ENCODE measurements at places on chromosomes 4 and X.

- peaks cover 7% of the 10 kb centered on the region for H3K36me3 ChIP-seq
- H3K4me1 ChIP-seq: no peaks in the 10 kb centered on the region
- no peaks in the 10 kb centered on the region for H3K27me3 ChIP-seq
- H3K4me3 ChIP-seq: no peak overlapping the region
- no peak for DNase-seq
Observed at GRCh38 chr4:25760048-25760447, 102.7 kb downstream of the SEL1L3 start.

GRCh38 chr4:144674711-144675110 is 28.8 kb downstream of the HHIP start:
- no peaks in the 10 kb centered on the region for H3K27me3 ChIP-seq
- H3K27ac ChIP-seq: no peak overlapping the region
- DNase-seq: no peak
- H3K4me3 ChIP-seq: no peak overlapping the region
- H3K4me1 ChIP-seq: no peaks in the 10 kb centered on the region
- no peaks in the 10 kb centered on the region for H3K36me3 ChIP-seq

GRCh38 chr4:166091912-166092510 is 219.0 kb downstream of the TLL1 start:
- no peak overlapping the region for H3K4me3 ChIP-seq
- DNase-seq: no peak
- H3K36me3 ChIP-seq: no peaks in the 10 kb centered on the region
- H3K4me1 ChIP-seq: no peaks in the 10 kb centered on the region
- H3K27ac ChIP-seq: no peak overlapping the region

DNA sequence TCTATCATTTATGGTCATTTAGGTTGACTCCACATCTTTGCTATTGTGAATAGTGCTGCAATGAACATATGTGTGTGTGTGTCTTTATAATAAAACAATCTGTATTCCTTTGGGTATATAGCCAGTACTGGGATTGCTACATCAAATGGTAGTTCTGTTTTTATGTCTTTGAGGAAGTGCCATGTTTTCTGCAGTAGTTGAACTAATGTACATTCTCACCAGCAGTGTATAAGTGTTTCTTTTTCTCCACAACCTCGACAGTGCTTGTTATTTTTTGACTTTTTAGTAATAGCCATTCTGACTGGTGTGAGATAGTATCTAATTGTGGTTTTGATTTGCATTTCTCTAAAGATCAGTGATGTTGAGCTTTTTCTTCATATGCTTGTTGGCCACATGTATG is 80.5 kb downstream of the ARHGAP6 start:
- no peaks in the 10 kb centered on the region for H3K4me1 ChIP-seq
- H3K4me3 ChIP-seq: no peak overlapping the region
- no peak overlapping the region for H3K27ac ChIP-seq
- DNase-seq: no peak
- H3K36me3 ChIP-seq: no peaks in the 10 kb centered on the region
- no peaks in the 10 kb centered on the region for H3K27me3 ChIP-seq

DNA sequence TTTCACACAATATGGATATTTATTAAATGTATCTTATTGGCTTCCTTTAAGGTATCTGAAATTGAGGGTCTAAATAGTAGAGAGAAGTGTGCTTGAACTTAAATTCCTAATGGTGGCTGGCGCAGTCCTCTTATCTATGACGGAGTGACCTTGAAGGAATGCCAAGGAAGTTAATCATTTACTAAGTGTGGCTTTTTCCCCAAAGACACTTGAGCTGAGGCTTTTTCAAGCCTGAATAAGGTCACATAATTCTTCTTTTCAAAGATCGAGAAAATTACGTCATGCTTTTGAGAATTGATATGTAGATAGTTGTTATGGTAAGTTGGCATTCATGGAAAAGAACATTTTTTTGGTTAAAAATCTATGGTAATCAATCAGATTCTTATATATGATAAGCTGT is 11.7 kb upstream of the PRPS2 start:
- no peaks in the 10 kb centered on the region for H3K4me1 ChIP-seq
- no peak overlapping the region for H3K4me3 ChIP-seq
- no peak for DNase-seq
- no peak overlapping the region for H3K27ac ChIP-seq

DNA sequence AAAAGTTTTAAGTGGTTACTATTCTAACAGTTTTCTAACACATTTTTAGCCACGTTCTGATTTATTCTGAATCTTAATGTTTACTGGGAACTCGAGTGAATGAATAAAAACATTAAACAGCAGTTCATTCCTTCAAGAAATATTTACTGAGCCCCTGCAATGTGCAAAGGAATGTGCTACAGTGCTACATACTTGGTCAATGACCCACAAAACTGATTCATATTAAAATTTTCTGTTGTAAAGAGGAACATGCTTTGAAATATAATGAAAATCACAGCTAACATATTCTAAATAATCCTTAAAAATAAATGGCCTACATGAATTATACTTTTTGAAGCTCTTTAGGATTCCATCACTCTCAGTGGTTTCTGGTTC is 78.7 kb downstream of the ARAP2 start:
- no peak for DNase-seq
- no peak overlapping the region for H3K4me3 ChIP-seq
- no peaks in the 10 kb centered on the region for H3K4me1 ChIP-seq
- no peak overlapping the region for H3K27ac ChIP-seq
- H3K36me3 ChIP-seq: no peaks in the 10 kb centered on the region
- no peaks in the 10 kb centered on the region for H3K27me3 ChIP-seq

DNA sequence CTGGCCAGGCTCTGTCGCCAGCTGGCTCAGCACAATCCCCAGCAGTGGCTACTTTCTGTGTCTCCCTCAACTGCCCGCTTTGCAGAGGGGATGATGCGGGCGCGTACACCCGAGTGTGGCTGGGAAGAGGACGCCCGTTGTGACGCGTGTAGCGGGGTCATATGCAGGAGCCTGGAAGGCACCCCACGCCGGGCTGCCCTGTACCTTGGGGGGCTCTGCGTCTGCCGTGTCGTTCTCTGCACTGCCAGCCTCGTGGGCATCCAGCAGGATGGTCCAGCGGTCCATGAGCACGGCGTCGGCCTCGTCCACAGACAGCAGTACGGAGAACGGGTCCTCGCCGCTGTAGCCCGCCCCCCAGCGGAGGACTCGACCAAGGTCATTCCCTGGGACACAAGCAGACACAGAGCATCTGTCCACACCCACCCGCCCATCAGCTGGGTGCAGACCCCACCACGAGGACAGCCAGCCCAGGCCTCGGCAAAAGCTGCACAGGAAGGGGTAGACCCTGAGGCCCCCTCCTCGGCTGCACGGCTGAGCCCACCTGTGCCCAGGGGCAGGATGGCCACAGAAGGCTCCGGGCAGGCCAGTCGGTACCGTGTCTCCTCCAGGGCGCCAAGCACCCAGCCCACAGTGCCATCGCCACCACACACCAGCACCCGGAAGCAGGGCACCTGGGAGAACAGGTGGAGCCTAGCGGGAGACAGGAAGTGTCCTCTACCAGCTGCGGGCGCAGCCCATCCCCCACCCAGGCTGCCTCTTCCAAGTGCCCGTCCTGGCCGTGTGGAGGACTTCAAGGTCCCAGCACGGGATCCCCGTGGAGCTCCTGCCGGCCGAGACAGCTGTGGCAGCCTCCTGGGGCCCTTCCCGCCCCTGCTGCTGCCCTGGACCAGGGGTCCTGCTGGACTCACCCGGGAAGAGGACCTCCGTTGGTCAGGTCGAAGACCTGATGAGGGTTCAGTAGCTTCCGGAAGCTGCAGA is 10.8 kb downstream of the DGKQ start:
- H3K4me3 ChIP-seq: no peak overlapping the region
- peaks cover 5% of the 10 kb centered on the region for H3K36me3 ChIP-seq
- no peak overlapping the region for H3K27ac ChIP-seq
- H3K27me3 ChIP-seq: no peaks in the 10 kb centered on the region
- DNase-seq: no peak
- H3K4me1 ChIP-seq: no peaks in the 10 kb centered on the region

DNA sequence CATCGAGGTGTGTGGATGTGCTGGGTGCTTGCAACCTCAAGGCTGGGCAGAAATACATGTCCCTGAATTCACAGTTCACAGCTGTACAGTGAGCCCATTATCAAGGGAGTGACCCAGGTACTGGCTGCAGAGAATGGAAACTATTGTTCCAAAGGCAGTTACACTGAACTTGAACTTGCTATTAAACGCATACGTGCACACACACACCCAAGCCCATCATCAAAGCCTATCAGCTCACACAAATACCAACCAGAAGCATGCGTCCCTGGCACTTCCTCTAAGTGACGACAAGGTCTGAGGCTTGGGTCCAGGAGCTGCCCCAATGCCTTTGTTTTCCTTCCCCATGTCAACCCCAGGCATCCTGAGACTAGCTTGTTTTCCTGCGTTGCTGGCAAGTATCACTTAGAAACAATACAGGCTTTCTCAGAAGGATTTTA is 88.6 kb downstream of the IRF2 start:
- H3K36me3 ChIP-seq: no peaks in the 10 kb centered on the region
- H3K27ac ChIP-seq: peak overlapping the region; percentile 33
- H3K4me3 ChIP-seq: no peak overlapping the region

GRCh38 chrX:129773649-129774458 is 5.9 kb upstream of the SASH3 start:
- no peak for DNase-seq
- no peaks in the 10 kb centered on the region for H3K4me1 ChIP-seq
- H3K27ac ChIP-seq: no peak overlapping the region
- no peaks in the 10 kb centered on the region for H3K36me3 ChIP-seq

DNA sequence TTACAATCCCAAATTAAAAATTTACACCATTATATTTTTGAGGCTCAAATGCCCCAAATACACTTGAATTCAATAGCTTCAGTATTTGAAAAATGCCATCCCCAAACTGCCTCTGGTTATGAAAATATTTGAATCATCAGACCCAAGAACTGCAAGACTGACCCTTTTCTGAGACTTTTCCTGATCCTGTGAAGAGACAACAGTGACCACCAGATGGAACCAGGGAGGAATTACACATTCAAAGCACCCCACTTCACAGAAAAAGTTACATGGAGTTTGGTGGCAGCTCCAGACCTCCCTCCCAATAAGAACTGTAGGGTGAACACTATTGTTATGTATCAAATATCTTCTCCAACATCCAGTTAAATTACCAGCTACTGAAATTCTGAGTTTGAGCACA is 44.0 kb upstream of the SCD5 start:
- no peak for DNase-seq
- no peak overlapping the region for H3K4me3 ChIP-seq
- peaks cover 10% of the 10 kb centered on the region for H3K36me3 ChIP-seq

DNA sequence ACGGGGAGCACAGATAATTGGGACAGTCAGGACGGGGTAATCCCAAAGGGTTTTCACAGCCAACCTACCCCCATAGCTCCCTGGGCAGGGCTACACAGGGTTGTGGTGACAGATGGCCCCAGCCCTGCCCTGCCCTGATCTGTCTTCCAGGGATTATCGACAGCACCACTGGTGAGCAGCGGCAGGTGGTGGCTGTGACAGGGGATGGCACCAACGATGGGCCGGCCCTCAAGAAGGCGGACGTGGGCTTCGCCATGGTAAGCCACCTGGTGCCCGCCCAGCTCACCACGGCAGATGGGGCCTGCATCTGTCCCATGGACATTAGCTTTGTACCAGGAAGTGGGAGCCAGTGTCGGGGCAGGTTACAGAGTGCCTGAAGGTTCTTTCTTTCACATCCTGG is 39.3 kb downstream of the ATP2B3 start:
- DNase-seq: no peak
- H3K4me1 ChIP-seq: no peaks in the 10 kb centered on the region
- H3K27me3 ChIP-seq: no peaks in the 10 kb centered on the region
- H3K27ac ChIP-seq: no peak overlapping the region

GRCh38 chr4:86544310-86544966 is 49.7 kb upstream of the PTPN13 start:
- no peak overlapping the region for H3K27ac ChIP-seq
- no peak for DNase-seq

GRCh38 chr4:173270312-173271027 is 63.7 kb downstream of the HMGB2 start:
- H3K4me3 ChIP-seq: no peak overlapping the region
- DNase-seq: no peak
- H3K27me3 ChIP-seq: no peaks in the 10 kb centered on the region
- no peak overlapping the region for H3K27ac ChIP-seq
- no peaks in the 10 kb centered on the region for H3K36me3 ChIP-seq

DNA sequence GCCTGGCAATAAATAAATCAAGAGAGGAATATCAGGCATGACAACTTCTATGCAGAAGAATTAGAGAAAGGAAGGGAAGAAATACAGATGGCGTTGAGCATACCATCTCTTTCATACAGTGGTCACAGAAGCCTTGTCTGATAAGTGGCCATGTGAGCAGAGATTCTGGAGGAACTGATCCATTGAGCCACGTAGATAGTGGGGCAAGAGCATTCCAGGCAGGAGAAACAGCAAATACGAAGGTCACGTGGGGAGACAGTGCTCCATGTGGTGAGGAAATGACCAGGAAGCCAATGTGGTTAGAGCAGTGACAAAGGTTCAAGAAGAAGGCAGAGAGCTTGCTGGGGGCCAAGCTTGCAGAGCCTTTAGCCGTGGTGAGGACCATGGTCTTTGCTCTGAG is 226.7 kb upstream of the NOCT start:
- DNase-seq: no peak
- no peaks in the 10 kb centered on the region for H3K27me3 ChIP-seq
- H3K4me1 ChIP-seq: no peaks in the 10 kb centered on the region
- no peak overlapping the region for H3K4me3 ChIP-seq

DNA sequence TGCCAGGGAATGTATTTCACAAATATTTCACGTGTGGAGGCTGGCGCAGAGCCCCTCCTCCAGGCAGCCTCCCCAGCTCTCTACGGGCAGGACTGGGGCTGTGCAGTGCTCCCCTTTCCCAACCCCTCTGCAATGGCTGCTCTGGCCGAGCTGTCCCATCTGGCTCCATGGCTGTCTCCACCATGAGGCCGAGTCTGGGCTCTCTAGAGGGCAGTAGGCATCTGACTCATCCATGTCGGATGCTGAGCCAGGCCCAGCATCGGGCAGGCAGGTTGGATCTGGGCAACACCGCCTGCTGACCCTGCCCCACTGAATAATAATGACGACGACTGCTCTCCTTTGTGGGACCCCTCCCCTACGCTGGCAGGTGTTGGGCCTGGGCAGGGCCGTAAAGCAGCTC is 11.0 kb upstream of the SH3TC1 start:
- H3K36me3 ChIP-seq: no peaks in the 10 kb centered on the region
- no peaks in the 10 kb centered on the region for H3K27me3 ChIP-seq
- H3K4me3 ChIP-seq: no peak overlapping the region
- H3K4me1 ChIP-seq: no peaks in the 10 kb centered on the region

GRCh38 chr4:38787693-38788092 is 4.9 kb upstream of the TLR10 start:
- no peaks in the 10 kb centered on the region for H3K4me1 ChIP-seq
- no peak for DNase-seq
- H3K27ac ChIP-seq: no peak overlapping the region
- no peak overlapping the region for H3K4me3 ChIP-seq
- H3K27me3 ChIP-seq: no peaks in the 10 kb centered on the region

DNA sequence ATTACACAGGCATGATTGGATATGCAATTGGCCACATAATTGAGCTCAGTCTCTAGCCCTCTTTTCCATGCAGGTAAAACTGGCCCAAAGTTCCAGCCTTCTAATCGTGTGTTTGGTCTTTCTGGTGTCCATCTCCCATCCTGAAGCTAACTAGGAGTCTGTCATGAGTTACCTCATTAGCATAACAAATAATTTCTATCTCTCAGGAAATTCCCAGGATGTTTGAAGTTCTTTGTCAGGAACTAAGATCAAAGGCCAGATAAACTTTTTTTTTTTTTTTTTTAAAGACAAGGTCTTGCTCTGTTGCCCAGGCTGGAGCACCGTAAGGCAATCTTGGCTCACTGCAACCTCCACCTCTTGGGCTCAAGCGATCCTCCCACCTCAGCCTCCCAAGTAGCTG is 15.8 kb downstream of the ATXN3L start:
- H3K27me3 ChIP-seq: no peaks in the 10 kb centered on the region
- H3K27ac ChIP-seq: no peak overlapping the region
- no peaks in the 10 kb centered on the region for H3K4me1 ChIP-seq
- DNase-seq: no peak

Data from iPS DF 6.9 (cell line).